Glutamatergic neuron (in vitro differentiated cells): ENCODE measurements at places on chromosomes 2 and 18. TPM values are rescaled to one million over a fixed set of nuclear protein-coding genes. Genes with fewer than 3 reads are reported as not detected.

The APCDD1 gene
- 171 TPM for total RNA-seq

The LONRF2 gene
- 1.3 TPM for total RNA-seq

The TPO gene
- not detected for total RNA-seq

The DOK6 gene
- total RNA-seq: 19.7 TPM

The BZW1 gene
- 232 TPM for total RNA-seq

The UGT1A4 gene
- total RNA-seq: not detected

The LHCGR gene
- not detected for total RNA-seq

The ANKRD30B gene
- not detected for total RNA-seq

The KIF3C gene
- 210 TPM for total RNA-seq

The TGFA gene
- total RNA-seq: 4.7 TPM

The MAPRE3 gene
- total RNA-seq: 49.2 TPM

The GKN2 gene
- not detected for total RNA-seq

The SCYGR5 gene
- not detected for total RNA-seq

The TTR gene
- total RNA-seq: not detected

The CSRNP3 gene
- total RNA-seq: 23.0 TPM

The RPIA gene
- 8.1 TPM for total RNA-seq

The BOLL gene
- total RNA-seq: not detected

The GALNT13 gene
- total RNA-seq: 5.5 TPM

The SLC39A6 gene
- 113 TPM for total RNA-seq

The NIF3L1 gene
- 19.7 TPM for total RNA-seq

The ARL4C gene
- total RNA-seq: 23.2 TPM

The OTX1 gene
- 0.15 TPM for total RNA-seq

The HOXD9 gene
- 0.44 TPM for total RNA-seq

The CELF4 gene
- 38.4 TPM for total RNA-seq

The ACYP2 gene
- total RNA-seq: 8.4 TPM
